ENCODE measurements at places on chromosomes 16 and 17.

GRCh38 chr16:66247516-66248481 lies 118.7 kb upstream of the CDH5 start:
- no peak for DNase-seq

DNA sequence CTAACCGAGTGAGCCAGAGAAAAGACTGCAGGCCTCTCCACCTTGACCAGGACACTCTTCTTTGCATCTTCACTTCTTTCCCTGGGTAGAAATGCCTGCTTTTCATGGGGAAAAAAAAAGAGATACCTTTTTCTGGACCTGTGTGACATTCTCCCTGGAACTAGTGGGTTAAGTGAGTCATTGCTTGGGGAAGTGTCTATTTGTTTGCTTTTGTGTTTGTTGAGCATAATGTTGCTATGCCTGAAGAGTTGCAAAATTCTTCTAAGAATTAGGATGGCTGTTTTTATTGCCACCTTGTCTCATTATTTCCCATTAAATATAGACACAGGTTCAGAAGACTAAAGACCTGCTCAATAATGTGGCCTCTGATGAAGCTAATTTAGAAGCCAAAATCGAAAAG lies 18.8 kb downstream of the CLUAP1 start:
- DNase-seq: no peak

GRCh38 chr17:51128076-51128475 lies 7.4 kb upstream of the SPAG9 start:
- DNase-seq: no peak

DNA sequence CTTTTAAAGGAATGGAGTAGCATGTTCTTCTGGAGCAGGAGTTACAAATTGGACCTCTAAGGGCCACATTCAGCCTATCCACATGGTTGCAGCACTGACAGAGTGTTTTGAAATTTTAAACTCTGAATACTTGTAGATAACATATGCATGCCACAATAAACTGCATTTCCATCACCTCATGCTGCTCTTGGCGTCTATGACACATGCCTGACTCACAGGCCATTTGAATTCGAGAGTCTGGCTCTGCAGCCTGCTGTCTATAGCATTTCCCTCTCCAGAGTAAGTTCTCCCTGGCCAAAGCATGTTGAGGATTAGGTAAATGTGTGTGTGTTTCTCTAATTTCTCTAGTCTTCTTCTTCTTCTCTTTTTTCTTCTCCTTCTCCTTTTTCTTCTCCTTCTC lies 28.7 kb upstream of the MYOCD start:
- DNase-seq: peak; percentile 72

GRCh38 chr17:19328441-19329061 lies 34.0 kb downstream of the B9D1 start:
- no peak for DNase-seq

All from brain pericyte (primary cell).